ENCODE measurements at places on chromosomes 7 and 10.

GRCh38 chr7:141916099-141916498, at the start of gene OR9A4:
Gene OR9A4, plus strand, starts transcription at chr7:141916399. Its CDS starts 2,477 bp downstream, at chr7:141918876.
- no peak for DNase-seq

DNA sequence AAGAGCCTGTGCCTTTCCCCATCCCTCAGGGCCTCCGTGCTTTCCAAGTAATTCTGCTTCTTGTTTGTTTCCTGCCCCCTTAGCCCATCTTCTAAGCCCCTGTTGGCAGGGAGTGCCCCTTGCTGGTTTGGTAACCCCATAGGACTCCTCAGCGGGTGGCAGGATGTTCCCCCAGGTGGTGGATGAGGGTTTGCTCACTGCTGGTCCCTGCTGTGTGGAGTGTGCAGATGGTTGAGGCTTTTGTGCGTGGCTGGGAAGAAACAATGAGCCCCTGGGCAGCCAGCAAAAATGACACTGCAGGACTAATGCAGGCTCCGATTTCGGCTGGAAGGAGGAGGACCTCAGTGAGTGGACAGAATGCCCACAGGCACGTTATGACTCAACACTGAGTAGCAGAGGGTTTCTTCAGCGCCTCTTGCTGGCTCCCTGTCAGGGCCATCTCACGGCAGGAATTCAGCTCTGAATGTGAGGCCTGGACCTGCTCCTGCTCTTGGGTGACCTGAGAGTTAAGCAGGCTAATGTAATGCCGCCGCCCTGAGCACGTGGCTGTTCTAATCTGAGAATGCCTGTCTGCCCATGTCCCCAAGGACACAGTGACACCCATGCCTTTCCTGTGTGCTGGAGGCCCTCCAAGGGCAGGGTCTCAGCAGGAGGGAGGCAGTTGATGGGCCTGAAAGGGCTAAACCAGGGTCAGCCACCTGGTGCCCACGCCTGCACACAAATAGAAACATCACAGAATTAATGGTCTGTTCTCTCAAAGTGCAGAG, 16.6 kb downstream of the BAG3 start:
- DNase-seq, result no peak

DNA sequence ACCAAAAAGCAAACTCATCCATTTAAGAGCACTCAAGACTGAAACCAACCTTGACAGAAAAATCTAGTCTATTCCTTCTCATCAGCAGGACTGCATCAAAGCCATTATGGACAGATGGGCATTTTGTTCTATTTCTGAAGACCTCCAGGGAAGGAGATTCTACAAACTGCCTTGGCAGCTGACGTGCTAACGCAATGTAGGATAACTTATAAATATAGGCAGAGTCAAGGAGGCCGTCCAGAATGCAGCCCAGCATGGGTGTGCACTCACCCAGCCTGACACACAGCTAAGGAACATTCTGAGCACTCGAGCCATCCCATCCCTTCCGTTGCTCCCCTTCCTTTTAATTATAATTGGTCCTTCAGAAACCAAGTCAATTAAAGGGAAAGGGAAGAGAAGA, 25.3 kb upstream of the NEBL start:
- no peak for DNase-seq

- no peak for DNase-seq
These were observed 28.2 kb upstream of the BMS1 start for GRCh38 chr10:42754155-42755027.

DNA sequence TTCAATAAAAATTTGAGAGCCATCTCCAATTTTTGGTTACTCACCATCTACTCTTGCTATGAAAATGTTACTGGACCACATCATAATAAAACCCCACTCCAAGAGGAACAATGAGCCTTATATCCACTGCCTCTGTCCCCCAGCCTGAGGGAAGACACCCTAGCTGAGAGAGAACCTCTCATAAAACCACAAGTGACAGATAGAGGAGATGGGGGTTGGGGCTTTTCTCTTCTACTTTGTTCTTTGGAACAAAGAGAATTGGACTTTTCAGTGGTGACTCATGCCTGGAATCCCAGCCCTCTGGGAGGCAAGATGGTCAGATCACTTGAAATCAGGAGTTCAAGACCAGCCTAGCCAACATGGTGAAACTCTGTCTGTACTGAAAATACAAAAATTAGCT, 27.6 kb upstream of the TAS2R16 start:
- no peak for DNase-seq
